Stimulated activated CD8-positive, alpha-beta memory T cell treated with anti-CD3 and anti-CD28 coated beads, Interleukin-15, amount 100 ng/mL, for 4 hours (primary cell): ENCODE measurements at places on chromosomes 7 and 10.

DNA sequence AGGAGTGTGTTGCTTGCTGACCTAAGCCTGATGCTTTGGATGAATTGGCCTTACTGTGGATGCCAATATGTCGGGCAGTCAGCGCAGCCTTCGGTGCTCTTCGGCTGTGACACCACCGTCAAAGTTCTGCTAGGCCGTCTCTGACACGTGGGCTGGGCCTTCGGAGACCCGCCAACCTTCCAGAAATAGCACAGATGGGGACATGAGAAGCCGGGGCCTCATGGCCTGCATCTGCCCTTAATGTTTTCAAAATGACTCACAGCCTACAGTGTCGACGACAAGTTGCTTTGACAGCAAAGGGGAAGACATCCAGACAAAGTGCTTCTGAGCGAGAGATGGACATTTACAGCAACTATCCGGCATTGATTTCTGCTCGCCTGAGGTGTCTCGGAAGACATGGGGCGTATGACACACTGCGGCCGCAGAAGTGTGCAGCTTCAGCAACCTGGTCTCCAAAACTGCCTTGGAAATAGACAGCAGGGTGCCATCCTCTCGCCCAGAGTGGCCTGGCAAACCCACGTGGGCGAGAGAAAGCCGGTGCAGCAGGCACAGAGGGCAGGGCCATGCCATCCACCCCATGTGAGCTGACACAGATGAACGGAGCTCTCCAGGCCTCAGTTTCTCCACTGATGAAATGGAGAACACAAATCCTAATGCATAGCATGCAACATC lies 94.0 kb upstream of the PPP2R2D start:
- DNase-seq, result no peak

- no peak for DNase-seq
These were observed 117.9 kb upstream of the KLF6 start for GRCh38 chr10:3902809-3903410.

DNA sequence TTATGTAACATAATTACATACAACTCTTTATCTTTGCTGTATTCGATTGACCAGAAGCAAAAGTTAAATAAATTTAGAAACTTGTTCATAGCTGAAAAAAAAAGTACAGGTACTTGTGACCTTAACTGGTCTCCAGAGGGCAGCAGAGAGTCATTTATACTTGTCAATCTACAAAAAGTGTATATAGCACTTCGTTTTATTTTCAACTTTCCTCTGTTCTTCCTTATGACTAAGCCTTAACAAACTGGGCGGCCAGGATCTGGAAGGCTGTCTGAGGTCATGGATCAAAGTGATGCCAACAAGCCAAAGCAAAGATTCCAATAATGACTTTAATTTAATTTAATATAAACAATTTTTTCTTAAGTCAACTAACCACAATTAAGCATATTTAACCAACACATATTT lies 29.8 kb downstream of the C10orf67 start:
- no peak for DNase-seq

- DNase-seq, result no peak
These were observed 92.4 kb upstream of the PIK3CG start for GRCh38 chr7:106772655-106773108.

DNA sequence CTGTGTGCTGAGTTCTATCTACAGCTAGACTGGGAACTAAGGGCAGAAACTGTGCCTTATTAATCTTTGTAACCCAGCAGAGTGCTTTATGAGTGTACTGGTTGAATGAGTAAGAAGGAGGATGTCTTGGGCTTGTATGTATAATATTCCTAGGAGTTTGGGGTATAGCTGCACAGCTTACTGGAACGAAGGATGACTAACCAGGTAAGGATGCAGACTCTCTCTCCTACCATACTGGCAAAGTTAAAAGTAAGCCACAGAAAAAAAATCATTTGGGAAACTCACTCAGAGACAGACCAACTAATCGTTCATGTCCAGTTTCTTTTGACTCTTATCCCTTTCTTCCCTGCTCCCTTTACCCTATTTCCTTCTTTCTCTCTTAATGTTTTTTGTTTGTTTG lies 1.4 kb upstream of the DHTKD1 start:
- no peak for DNase-seq

- no peak for DNase-seq
These were observed 886 bp downstream of the NSUN6 start for GRCh38 chr10:18650404-18650997.

- no peak for DNase-seq
These were observed 2.4 kb upstream of the ZNF33B start for GRCh38 chr10:42640610-42641229.

- no peak for DNase-seq
These were observed 254.1 kb downstream of the RELN start for GRCh38 chr7:103735377-103735776.

DNA sequence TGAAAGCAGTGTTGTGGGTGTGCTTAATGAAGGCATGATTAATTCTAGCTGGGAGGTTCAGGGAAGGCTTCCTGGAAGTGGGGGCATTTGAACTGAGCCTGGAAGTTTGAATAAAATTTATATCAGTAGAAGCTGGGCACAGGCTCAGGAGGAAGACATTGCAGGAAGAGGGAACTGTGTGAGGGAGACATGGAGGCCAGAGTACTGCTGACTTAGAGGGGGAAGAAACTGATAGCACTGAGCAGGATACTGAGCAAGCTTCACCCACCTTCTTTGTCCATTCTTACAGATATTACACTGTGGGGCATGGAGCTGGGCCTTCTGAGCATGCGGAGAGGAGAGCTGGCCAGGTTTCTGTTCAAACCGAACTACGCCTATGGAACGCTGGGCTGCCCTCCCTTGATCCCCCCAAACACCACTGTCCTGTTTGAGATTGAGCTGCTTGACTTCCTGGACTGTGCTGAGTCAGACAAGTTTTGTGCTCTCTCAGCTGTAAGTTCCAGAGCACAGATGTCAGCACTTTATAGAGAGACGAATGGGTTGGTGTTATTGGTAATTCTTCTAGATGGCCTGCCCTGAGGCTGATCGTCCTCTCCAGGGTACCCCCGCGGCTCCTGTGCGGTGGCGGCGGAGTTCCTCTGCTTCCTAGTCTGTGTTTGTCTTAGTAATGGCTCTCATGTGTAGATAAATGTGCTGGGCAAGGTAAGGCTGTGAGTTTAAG lies 2.1 kb downstream of the FKBP6 start:
- no peak for DNase-seq

DNA sequence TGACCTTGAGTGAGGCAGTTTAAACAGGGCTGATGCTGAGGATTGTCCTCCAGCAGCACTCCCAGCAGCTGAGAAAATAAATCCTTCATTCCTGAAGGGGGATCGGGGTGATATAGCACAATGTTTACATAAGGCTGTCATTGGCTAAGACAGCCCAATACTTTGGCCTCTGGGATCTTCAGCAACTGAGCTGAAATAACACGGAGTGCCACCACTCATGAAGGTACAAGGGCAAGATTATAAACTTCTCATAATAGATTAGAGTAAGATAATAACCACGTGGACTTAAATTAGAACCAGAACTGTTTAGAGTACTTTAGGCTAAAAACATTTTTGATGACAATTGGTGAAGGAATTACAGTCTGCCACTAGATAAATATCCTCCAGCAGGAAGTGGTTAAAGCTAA lies 70.0 kb upstream of the PAPSS2 start:
- DNase-seq, result no peak

GRCh38 chr10:102413806-102414561 lies 4.6 kb downstream of the PSD start:
- DNase-seq, result no peak

GRCh38 chr7:15648461-15648961 lies 38.0 kb downstream of the MEOX2 start:
- no peak for DNase-seq

GRCh38 chr10:94545391-94546048 lies at the start of gene HELLS:
HELLS (plus strand) TSS chr10:94545788; CDS start chr10:94545922, 134 bp downstream.
- DNase-seq, result peak; percentile 29

DNA sequence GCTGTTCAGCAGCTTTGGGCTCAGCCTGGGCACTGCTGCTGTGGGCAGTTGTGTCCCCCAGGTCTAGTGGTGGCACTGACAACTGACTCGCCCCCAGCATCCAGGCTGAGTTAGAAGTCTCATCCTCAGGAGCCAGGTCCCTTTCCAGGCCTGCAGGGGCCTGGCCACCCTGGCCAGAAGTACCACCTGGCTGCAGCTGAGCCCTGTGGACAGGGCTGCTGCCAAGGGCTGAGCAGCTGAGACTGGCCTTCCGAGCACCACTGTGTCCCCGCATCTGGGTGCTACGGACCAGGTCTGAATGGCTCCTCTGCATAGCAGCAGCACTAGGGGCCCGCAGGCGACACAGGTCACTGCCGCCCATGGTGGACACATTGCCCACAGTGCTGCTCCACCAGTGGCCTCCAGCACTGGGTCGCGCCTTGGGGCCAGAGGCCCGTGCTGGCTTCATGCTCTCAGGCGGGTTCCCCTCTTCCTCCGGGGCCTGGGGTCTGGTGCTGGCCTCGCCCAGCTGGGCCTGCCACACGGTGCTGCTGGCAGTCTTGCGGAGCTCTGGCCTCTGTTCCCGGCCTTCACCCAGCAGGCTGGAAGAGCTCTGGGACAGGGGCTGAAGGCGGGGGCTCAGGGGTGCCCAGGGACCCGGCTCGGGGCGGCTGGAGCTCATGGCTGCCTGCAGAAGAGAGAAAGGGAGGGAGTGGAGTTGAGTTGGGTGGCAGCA lies 6.2 kb downstream of the GPRIN2 start:
- DNase-seq, result no peak

GRCh38 chr10:101559596-101560297 lies 28.3 kb downstream of the POLL start:
- DNase-seq, result no peak

- no peak for DNase-seq
These were observed 25.3 kb downstream of the EN2 start for GRCh38 chr7:155483245-155483644.

DNA sequence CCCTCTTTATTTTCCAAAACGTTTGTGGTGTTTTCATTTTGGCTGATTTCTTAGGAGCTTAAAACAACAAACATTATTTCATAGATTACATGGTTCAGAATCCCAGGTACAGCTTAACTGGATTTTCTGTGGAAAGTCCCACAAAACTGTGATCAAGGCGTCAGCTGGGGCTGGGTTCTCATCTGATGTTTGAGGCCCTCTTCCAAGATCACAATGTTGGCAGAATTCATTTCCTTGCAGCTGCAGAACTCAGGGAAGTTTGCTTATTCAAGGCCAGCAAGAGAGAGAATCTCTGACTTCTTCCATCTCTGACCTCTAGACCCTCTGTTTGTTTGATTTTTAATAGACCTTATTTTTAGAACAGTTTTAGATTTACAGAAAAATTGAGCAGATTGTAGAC lies 108.4 kb upstream of the AGK start:
- no peak for DNase-seq

- no peak for DNase-seq
These were observed 29.3 kb upstream of the FOXL3 start for GRCh38 chr7:260441-261281.

DNA sequence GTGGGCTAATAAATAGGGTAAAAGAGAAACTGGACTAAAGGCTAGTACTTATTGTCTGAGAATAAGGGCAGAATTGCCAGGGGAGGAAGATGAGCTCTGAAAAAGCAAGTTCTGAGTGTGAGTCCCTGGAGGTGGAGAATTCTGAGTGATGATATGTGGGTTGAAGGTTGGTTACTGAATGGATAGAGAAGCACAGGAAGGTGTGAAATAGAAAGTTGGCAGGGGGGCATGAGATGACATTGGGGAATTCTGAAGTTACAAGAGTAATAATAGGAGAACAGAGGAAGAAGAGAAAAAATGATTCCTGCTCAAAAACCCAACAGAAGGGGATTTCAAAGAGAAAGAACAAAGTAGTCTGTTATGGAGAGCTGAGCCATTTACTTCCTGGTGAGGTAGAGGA lies 76.9 kb downstream of the PRKCQ start:
- DNase-seq, result no peak

GRCh38 chr10:110356628-110357245 lies 52.0 kb upstream of the SMNDC1 start:
- no peak for DNase-seq

DNA sequence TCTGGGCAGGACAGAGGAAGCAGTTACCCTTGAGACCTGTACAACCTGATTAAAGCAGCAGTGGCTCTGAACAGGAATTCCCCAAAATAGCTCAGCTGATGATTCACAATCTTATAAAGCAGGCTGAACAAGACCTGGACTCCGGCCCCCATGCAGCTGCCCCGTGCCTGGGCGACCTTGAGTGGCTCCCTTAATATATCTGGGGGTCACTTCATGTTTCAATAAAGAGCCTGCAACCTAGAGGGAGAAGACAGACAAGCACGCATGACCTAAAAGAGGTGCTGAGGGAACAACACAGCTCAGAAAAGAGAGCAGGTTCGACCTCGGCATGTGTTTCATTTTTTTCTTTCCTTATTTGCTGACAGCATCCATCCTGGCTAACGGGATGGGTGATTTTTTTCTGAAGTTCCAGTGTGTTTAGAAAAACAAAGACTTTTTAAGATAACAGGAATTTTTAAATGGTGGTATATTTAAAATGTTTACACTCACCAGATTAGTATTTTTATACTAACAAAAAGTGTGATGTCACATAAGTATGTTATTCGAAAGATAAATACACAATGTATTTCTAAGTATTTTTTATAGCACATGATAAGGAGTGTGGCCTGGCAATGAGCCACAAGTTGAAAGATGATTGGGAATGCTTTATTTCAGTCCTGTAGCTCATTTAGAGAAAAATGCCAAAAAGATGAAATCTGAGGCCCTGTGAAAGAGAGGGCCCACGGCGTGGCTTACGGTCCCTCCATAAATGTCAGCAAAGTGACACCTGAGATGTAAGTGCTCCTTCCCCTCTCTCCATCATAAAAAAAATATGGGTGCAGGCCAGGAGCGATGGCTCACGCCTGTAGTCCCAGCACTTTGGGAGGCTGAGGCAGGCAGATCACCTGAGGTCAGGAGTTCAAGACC lies 161.3 kb downstream of the SLIT1 start:
- DNase-seq, result no peak

DNA sequence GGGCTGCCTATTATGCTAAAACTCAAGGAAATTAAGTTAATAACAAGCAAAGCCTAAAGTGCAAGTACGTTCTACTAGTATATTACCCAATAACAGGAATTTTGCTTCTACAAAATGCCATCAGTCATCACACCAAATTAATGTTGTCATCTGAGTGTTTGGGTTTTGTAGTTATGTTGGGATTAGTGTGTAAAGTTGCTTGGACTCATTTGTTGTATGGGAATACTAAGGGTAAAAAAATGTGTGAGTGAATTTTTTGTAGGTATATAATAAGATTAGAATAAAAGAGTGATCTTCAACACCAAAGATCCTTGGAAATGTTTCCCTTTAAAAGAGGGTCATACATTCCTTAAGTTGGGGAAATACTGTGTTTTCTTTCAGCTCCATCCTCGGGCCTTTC lies 38.6 kb downstream of the NRP1 start:
- no peak for DNase-seq

GRCh38 chr10:103696411-103697145 lies 158.8 kb downstream of the SH3PXD2A start:
- peak; percentile 53 for DNase-seq

DNA sequence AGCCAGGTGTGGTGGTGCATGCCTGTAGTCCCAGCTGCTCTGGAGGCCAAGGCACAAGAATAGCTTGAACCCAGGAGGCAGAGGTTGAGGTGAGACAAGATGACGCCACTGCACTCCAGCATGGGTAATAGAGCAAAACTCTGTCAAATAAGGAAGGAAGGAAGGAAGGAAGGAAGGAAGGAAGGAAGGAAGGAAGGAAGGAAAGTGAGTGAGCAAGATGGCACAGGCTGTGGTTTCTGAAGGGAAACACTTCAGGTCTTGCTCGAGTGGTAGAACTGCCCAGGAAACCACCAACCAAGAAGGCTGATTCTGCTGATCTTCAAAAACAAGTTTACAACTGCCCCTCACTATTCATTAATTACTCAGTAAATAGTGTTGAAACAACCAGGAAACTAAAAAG lies 45.2 kb downstream of the EZH2 start:
- DNase-seq, result no peak
